ENCODE measurements at places on chromosomes 2 and 18.
A peak's percentile ranks its signal among the peaks of the same experiment; 100 is the strongest.

DNA sequence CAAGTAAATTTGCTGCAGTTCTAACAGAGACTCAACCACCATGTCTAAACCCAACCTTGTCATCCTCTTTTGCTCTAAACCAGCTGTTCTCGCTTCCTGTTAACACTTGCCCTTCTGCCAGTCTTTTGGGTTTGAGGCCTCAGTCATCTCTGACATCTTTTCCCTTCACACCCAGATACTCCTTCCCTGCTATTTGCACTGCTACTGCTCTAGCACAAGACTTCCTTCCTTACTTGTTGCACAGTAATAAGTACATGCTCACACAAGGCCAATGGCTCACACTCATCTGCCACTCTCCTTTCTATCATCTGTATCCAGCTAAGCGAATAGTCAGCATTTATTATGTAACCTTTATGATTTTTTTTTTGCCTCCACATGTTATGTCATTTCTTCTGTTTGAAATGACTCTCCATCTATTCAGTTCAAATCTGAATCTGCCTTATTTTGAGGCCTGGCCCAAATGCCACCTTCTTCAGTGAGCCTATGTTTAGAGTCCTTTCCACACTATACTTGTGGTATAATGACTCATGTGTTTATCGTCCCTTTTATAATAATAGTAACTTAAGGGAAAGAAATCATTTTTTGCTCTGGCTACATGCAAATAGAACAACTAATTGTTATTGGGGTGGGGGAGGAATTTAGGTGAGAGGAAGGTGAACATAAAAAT, 22.5 kb upstream of the CDKL4 start:
- no peak for DNase-seq

DNA sequence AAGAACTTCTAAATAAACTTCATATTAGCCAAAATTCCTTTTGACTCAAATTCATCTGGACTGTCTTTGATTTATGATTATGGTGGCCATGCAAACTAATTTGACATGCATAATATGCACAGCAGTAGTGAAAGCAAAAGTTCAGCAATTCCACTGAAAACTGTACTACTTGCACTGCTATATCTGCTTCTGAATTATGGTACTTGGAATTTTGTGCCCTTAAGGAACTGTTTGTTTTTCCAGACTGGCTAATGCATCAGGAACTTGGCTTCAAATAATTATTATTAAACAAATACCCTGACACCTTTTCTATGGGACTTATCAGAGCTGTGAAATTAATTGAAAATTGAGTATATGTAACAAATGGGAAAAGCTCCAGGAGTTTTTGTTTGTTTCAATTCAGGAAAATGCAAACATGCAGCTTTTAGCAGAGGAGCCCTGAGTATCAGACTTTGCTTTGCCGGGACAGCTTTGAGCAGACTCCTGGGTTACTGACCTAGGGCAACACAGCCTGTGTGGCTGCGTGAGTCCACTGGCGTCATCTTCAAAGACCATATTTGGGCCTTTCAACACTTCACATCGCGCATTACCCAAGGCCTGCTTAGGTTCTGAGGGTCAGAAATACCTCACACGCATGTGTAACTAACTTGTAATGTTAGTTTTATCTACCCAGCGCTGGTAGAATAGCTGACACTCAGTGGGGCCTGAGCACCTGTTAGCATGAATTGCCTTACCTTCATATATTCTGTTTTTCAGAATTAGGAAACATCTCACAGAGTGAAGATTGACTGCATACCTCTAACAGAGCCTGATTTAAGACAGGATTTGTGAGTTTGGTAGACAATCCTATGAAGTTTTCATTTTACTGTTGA, 35.4 kb downstream of the CFAP221 start:
- no peak for DNase-seq

DNA sequence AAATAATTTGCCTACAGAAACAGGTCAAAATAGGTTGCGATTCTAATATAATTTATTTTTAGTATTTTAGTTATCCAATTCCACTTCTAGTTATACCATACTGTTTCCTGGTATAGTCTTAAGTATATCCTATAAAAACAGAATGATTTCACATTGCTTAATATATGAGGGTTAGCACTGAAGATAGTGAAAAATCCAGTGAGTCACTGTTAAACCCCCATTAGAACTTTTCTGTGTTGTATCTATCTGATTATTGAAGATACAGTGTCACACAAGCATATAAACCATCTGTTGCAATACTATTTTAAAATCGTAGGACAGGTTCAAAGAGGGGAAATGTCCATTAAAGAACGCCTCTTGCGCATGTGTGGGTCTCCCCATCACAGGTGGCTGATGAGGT, 110.0 kb downstream of the FEZ2 start:
- DNase-seq = no peak

DNA sequence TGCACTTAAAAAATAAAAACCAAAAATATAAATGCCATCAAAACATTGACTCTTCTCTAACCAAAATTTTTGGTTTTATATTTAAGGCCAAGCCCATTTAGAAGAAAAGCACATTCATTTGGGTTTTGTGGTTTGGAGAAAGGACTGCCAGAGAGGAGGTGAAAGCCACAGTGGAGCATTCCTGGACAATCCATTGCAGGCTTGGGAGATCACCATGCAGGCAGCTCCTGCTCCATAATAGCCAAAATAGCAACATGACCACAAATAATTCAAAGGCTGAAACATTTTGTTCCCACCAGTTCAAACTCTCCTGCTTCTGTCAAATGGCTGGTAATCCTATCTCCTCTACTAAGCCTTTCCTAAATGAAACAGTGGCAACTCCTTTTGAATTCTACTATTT, 73.5 kb downstream of the GALNT3 start:
- DNase-seq = no peak

- DNase-seq = no peak
Observed at GRCh38 chr18:36628435-36629137, 200.2 kb downstream of the TPGS2 start.

DNA sequence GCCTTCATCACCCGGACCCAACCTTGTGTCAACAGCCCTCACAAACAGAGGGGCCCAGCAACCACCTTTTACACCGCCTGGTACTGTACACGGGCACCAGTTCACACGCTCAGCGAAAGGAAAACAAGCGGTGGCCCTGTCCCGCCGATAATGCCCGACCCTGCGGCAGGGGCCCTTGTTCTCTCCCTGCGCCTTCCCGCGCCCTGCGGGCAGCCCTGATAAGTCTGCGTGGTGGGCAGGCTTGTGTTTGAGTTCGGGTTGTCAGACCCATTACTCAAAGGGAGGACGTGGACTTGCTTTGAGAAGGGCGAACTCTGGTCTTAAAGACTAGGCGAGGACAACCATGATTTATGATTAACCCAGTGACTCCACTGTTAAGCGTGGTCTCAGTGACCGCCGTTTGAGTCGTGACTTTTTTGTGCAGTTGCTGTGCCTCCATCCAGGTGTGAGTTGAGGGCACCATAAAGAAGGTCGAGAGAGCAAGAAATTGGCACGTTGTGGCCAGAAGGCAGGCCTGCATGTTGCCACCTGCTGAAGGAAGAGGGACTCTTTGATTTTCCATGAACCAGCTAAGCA, 167.4 kb upstream of the GATA6 start:
- DNase-seq = no peak

- peak; percentile 87 for DNase-seq
Observed at GRCh38 chr18:658001-658946, 821 bp downstream of the TYMS start.

DNA sequence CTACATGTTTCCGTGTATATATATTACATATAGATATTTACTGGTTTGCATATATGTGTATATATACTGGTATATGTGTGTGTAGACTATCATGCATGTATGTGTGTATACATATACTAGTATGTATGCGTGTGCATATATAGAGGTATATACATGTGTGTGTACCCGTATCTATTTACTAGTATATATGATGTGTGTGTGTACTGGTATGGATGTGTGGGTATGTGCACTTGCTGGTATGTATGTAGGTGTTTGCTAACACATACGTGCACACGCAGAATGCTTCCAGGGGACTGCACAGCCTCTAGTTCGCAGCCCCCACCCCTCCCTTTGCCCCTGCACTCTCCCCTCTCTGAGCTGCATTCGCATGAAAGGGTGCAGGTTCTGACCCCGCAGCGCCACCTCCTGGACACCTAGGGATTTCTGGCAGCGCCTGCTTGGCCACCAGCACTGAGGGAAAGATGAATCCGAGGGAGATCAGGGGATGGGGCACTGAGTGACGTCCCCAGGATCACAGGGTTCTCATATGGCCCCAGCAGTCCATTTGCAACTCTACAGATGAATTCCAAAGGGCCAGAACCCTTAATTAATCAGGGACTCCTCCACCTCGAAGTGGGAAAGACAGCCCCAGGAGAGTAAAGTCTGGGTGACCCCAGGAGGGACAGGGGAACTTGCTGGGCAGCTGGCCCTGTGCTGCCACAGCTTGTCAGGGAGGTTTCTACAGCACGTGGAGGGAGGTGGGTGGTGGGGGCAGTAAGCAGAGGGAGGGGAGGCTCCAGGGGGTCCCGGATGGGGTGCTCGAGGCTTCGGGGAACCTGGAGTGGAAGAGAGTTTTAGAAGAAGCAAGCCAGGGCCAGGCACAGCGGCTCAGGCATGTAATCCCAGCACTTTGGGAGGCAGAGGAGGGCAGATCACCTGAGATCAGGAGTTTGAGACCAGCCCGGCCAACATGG, 66.8 kb upstream of the ASAP2 start:
- peak; percentile 75 for DNase-seq

- DNase-seq = no peak
Observed at GRCh38 chr2:162266460-162266760, 23.2 kb upstream of the FAP start.

DNA sequence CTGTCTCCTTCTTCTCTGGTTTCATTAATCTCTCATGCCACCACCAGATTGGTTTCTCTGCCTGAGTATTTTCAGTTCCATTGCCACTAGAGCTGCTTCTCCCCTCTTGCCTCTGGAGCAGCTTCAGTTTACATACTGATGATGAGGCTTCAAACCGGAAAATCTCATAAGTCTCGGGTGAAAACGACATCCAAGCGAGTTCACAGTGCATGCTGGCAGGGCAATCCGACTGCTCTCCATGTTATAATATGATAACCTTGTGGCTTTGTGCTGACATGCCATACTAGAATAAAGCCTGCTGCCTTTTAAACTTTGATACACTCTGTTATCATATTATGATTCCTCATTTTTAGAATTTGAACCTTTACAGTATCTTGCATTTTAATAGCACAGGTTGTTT, 153.5 kb downstream of the PRPF40A start:
- no peak for DNase-seq

- DNase-seq = no peak
Observed at GRCh38 chr2:37295469-37296073, 29.1 kb downstream of the PRKD3 start.

DNA sequence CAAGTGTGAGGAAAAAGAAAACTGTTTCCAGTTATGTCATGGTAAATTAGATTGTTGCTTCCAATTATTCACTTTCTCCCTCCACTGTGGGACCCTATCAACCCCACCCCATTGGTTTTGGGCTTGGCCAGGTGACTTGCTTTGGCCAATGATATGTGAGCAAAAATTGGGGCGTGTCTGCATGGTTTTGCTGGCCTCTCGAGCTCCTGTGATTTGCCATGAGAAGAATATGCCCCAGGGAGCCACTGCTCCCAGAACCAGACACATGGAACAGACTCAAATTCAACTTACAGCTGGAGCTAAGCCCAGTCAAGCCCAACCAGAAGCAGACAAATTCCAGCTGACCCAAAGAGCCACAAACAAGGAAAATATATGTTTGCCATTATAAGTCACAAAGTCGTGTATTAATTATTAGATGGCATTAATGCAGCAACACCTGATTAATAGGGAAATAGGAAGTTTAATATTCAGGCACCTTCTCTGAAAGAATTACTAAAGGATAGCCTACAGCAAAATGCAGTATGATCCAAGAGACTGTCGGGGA, 248.9 kb downstream of the ANAPC1 start:
- no peak for DNase-seq

DNA sequence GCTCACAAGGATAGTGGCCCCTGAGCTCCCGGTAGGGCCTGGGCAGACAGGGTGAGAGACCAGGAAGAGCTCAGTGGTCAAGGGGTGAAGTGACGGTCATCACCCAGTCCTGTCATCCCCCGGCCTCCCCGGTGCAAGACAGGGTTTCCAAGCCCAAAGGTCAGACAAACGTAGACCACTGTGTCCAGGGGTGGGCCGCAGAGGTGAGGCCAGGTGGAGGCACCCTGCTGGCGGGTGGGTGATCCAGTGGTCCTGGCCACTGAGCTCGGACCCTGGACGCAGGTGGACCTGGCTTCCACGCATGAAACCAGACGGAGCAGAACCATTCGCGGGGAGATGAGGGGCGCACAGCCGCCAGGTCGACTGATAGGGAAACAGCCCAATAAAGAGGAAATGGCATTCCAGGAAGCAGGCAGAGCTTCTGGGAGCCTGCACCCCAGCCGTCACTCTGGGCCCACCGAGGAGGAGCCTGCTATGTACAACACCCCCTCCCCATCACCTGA, 14.4 kb upstream of the SNED1 start:
- no peak for DNase-seq

DNA sequence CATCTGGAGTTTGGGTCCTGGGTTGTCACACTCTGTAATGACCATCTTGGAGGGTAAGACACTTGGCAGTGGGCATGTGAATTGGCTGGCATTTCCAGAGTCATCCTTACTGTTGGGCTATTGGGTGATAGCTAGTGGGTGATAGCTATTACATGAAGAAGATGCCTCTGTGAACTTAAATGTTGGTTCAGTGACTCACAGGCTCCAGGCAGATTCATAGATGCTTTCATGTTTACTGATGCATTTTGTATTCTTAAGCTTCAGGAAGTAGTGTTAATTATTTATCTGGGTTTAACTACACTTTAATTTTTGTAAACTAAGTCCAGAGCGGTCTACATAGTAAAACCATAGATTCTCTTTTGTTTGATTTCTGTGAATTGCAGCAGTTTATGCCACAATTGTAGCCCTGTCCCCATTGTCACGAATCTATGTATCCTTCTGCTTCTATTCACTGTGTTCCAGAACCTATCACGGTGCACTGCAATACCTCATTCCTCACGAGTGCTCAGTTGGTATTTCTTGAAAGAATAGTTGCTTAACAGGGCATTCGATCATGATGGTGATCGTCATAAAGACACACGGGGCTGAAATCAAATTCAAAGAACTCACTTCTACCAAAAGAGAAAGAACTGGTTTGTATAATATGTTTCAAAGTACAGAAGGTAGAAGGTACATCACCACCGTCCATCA, 79.7 kb downstream of the GBX2 start:
- DNase-seq = no peak

- no peak for DNase-seq
Observed at GRCh38 chr18:32899819-32900218, 127.0 kb upstream of the KLHL14 start.

DNA sequence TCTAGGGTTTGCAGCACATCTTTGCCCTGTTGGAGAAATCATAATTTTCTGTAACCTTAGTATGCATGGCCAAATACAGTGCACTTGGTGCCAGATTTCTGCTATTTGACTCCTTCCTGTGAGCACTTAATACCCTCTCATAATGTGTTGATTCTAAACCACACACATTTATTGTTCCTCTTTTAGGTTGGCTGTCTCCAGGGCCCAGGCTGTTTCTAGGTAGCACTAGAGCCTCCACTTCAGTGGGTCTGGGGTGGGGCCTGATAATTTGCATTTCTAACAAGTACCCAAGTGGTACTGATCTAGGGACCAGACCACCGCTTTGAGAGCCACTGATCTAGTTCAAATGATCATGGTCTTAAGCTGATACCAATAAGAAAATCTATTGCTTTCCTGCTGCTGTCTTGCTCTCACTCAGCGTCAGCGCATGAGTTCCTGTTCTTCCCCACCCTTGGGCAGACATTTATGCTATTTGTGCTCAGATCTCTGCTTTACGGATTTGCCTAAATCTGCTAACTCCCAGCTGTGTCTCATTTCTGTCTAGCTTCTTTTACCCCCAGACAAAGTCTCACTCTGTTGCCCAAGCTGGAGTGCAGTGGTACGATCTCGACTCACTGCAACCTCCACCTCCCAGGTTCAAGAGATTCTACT, 7.4 kb downstream of the PTRHD1 start:
- no peak for DNase-seq

Data from midbrain (tissue), 1 donor.